ENCODE measurements at places on chromosomes 4 and X.

DNA sequence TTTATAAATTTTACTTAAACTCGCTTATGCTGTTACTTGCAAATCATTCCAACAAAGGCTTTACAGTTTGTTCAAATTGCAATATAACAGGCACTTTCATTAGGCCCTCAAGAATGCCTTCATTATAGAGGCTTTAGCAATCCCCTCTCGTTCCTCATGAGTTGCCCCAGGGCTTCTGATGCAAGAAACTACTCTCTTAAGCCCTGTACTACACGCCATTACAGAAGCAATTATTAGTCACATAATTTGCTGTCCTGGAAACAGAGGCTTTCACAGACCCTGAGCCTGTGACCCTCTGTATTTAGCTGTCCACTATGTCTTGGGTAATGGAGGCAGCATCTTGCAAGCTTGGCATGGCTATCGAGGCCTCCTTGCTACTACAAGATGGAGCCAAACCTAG, 965.9 kb upstream of the DIAPH2 start:
- no peak for DNase-seq

GRCh38 chr4:37487668-37488067, 198.5 kb downstream of the RELL1 start:
- DNase-seq: no peak

GRCh38 chrX:72095370-72095769, 36.3 kb downstream of the RTL5 start:
- DNase-seq: no peak

DNA sequence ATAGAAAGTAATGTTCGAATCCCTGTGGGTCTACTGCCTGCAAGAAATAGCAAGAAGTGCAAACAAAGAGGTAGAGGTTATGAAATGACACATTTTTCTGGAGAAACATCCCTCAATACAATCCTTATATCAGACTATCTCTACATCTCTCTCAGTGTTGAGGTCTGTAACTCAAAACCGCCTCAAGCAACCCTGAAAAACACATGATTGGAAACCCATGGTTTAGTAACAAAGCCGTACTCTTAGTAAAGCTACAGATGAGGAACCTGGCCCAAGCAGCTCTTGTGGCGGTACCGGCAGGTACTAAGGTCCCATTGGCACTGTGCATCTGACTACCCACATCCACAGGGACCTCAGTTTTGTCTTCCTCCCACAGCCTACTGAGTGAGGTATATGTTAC, 53.9 kb downstream of the IRF2 start:
- DNase-seq: no peak

GRCh38 chr4:156654410-156654809, 317.2 kb downstream of the PDGFC start:
- DNase-seq: no peak

GRCh38 chr4:2934077-2934812, 29.0 kb downstream of the NOP14 start:
- DNase-seq: no peak

DNA sequence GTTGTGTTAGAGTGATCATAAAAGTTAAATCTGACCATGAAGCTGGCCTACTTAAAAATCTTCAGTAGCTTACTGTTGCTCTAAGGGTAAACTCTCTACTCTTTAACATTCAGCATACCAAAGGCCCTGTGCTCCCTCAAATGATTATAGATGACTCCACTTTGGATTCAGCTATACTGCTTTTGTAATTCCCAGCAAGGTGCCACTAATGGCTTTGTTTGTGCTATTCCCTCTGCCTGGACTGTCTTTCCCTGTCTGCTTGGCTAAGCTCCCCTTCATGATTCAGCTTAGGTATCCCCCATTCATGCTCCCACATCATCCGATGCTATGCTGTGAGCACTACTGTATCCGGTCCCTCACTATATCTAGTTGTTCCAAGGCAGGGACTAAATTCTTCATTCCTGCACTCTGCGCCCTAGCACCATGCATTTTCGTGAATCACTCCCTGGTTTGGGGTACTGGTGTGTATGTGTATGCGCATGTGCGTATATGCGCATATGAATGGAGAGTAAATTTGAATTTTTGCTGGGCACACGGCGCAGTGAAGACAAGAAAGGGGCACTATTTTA, 453 bp upstream of the PBDC1 start:
- DNase-seq: no peak

DNA sequence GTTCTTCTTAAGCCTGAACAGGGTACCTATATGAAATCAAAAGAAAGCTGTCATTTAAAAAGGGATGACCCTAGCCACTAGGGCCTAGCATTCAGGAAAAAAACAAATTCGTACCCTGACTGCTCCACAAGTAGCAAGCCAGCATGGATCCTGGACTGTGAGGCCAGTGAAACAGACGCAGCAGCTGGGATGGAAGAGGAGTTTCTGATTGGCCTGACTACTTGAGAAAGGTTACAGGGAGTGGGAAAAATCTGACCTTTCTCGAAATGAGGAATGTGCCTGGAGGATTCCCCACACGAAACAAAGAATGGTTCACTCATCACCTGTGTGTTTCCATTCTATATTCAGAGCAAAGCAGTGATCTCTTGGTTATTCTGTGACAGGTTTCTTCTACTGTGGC, 87.6 kb upstream of the JADE1 start:
- no peak for DNase-seq

DNA sequence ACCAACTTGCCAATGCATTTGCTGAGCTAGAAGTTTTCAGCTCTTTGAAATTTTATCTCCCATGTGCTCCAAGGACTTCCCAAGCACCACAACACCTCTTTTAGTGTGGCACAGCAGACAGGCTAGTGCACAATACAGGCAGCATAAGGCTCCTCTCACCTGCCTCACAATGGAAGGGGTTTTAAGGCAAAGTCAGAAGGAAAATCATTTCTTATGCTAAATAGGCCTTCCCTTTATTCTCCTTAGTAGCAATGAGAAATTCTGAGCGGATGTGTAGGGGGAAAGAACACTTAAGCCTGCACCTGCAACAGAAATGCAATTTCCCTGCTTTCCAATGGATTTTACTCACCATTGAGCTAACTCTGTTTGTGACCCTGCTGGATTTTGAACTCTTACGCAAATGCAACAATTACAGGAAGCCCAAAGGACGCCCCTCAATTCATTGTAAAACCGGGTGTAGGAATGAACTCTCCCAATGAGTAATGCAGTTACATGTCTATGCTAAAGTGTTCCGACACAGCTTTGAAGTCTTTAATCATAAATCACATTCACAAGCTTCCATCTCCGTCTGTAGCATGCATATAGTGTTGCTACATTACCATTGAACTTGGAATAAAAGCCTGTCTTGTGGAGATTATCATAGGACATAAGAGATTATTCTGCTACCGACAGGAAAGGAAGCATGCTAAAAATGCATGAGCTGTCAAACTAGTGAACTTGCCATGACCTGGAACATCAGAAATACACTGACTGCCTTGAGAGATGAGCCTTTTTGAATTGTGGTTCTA, 1084.9 kb downstream of the RPA4 start:
- no peak for DNase-seq

DNA sequence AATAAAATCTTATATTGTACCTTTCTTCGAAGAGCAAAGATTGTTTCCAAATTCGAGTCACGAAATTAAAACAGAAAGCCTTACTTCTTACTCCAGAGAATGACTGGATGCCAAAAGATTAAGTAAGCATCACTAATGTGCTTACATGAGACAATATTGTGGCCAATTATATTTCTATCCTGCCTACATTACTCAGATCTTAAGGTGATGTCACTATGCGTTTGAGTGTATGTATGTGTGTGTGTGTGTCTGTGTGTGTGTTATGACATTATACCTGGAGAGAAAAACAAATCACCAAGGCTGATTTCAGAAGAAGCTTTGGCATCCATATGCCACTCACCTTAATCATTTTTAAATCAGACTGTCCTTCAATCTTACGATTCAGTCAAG, 556.3 kb downstream of the PPARGC1A start:
- DNase-seq: no peak

GRCh38 chrX:19848110-19848509, 39.3 kb downstream of the SH3KBP1 start:
- no peak for DNase-seq

- DNase-seq: no peak
These were observed 240.3 kb downstream of the ANK2 start for GRCh38 chr4:113289766-113290165.

DNA sequence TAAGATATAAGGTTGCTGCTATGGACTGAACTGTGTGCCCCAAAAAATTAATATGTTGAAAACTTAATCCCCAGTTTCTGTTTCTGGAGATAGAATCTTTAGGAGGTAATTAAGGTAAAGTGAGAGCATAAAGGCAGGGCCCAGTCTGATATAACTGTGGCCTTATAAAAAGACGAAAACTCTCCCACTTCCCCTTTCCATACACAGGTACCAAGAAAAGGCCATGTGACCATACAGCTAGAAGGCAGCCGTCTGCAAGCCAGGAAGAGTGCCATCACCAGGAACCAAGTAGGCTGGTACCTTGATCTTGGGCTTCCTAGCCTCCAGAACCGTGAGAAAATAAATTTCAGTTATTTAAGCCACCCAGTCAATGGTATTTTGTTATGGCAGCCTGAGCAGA, 550.3 kb downstream of the SMARCA1 start:
- no peak for DNase-seq

DNA sequence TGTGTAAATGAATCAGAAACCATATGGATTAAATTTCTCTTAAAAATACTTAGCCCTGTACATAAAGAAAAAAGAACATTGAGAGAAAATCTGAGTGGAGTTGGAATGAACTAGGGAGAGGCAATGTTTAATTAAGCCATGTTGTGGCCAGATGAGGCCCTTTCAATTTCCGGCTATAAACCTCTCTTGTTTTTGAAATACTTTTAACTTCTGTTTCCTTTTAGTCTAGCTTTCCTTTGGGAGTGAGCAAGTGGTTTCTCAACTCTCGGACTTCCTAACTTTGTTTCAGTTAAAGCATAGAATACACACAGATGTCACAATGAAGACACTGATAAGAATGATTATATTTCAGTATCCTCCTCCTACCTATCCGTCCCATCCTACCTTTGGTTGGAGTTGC, 197.2 kb downstream of the ARHGAP24 start:
- no peak for DNase-seq

DNA sequence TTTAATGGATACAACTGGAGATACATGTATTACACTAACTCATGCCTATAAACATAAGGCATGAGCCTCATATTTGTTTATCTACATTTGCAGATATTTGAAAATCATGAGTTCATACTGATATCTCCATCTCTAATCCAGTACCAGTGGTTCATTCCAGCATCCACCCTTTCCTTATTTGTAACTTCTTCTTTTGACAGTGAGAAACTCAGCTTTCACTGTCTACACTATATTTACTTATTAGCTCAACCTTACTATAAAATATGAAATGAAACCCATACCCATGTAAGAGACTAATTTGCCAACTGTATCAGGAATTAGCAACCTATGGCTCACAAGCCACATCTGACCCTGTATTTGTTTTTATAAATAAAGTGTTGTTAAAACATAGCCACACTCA, 161.9 kb upstream of the GPRIN3 start:
- no peak for DNase-seq

GRCh38 chr4:6767748-6768538, 14.6 kb upstream of the KIAA0232 start:
- no peak for DNase-seq

- no peak for DNase-seq
These were observed 75.6 kb upstream of the MSX1 start for GRCh38 chr4:4783847-4784246.

DNA sequence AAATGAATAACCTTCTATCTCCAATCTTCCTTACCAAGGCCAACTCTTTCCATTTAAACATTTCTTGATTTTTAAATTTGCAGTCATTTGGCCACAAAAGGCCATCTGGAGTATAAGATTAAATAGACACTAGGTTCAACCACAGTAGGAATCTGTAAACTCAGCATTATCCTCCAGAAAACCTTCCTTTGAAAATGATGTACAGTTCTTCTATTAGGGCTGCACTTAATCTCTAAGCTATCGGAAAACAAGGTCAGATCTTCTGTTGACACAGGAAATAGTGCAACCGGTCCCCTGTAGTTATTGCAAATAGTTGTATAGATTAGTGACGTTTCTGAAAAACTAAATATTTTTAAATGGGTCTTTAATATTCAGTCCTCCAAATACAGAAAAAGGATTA, 359.0 kb upstream of the ATOH1 start:
- DNase-seq: no peak

GRCh38 chr4:74230902-74231499, 73.1 kb downstream of the MTHFD2L start:
- DNase-seq: no peak

DNA sequence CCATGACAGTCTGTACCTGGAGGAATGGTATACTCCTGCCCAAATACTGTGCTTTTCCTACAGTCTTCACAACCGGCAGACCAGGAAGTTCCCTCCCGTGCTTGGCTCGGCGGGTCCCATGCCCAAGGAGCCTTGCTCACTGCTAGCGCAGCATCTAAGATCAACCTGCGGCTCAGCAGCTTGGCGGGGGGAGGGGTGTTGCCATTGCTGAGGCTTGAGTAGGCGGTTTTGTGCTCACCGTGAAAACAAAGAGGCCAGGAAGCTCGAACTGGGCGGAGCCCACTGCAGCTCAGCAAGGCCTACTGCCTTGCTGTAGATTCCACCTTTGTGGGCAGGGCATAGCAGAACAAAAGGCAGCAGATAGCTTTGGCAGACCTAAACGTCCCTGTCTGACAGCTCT, 152.7 kb downstream of the TEX11 start:
- no peak for DNase-seq

DNA sequence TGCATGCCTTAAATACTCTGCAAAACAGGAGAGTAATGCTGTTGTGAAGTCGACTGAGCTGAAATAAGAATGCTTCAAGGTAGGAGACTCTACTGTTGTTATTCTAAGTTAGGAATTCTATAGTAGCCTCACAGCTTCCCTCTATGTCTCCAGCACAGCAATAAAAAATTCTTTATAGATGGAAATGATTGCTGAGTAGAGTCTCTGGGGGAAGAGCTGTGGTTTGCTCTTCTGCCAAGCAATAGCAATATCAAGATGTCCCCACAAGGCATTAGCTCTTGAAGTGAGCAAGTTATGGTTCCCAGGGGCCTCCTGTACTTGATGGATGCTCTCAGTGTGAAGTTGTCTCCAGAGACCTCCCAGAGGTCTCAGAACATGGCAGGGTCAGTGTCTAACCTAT, 880.6 kb upstream of the FRG1 start:
- peak; percentile 10 for DNase-seq

- DNase-seq: peak; percentile 36
These were observed 187.3 kb downstream of the MAB21L2 start for GRCh38 chr4:150769248-150769647.

GRCh38 chr4:119242417-119242816, 29.9 kb downstream of the USP53 start:
- no peak for DNase-seq

- DNase-seq: no peak
These were observed 143.9 kb upstream of the TBL1X start for GRCh38 chrX:9320940-9321339.

DNA sequence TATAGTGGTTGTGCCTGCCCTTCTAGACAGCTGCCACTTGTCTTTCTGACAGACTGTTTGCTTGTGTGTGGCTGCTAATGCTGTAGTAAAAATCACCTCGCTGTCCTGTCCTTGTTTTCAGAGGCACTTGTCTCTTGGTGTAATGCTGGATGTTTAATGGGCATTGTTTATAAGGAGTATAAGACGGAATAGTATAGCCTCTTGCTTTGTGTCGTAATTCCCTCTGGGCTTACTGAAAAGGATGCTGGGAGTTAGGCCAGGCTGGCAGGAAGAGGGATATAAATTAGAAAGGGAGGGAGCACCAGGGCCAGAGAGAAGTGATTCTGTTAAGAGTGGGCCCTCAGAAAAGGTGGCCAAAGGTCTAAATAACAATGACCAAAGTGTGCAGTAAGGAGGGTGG, 29.0 kb downstream of the NHS start:
- DNase-seq: no peak
